ENCODE measurements at places on chromosomes 3 and 15.

DNA sequence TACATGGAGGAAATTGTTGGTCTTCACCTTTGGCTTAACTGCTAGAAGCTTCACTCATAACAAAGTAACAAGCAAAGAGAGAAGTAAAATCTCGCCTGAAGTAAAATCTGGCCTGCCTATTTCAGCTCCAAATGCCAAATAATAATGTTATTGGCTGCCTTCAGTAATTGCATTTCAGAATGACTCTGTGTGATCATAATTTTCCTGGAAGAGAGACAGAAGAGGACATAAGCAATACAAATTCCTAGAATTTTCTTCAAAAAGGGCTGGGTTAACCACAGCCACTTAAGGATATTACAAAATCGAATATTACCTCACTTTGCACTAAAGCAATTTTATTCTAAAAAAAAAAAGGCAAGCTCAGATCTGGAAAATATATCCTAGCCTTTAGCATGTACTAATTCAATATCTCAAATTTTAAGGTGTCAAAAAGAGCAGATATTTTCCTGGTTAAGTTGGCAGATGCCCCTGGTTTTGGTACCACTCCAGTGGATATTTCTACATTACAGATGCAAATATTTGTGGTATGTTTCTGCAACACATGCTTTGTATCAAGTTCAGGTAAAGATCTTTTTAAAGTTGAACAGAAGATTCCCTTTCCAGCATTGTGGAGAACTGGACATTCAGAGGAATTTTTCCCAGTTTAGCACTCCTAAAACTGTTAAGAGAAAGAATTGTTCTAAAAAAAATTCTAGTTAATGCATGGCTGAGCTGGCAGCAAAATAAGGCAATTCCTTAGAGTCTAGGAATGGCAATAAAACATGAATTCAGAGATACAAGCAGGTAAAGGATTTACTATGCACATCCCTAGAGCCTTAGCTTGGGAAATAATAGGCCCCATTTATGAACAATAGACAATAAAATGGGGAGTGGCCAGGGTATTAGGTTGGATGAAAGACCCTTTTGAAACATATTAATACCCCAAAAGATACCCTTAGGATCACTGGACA lies 116.7 kb downstream of the STAC start:
- no peak for DNase-seq

DNA sequence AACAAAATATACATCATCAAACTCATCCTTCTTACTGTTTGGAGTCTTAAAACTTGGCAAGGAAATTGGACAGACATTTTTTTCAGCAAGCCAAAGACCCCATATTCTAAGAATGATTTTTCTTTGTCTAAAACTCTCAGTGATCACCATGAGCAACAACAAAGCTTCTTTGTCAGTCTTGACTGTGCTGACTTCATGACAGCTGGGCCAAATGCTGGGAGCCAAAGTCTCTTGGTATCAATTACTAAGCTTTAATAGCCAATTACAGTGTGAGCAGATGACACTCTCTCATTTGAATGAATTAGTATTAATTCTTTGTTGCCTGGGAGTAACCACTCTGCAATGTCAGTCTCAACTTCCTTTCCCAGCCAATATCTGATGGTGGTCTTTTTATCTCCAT lies 48.1 kb upstream of the GK5 start:
- no peak for DNase-seq

GRCh38 chr3:5630406-5630805 lies 442.9 kb downstream of the EDEM1 start:
- no peak for DNase-seq

DNA sequence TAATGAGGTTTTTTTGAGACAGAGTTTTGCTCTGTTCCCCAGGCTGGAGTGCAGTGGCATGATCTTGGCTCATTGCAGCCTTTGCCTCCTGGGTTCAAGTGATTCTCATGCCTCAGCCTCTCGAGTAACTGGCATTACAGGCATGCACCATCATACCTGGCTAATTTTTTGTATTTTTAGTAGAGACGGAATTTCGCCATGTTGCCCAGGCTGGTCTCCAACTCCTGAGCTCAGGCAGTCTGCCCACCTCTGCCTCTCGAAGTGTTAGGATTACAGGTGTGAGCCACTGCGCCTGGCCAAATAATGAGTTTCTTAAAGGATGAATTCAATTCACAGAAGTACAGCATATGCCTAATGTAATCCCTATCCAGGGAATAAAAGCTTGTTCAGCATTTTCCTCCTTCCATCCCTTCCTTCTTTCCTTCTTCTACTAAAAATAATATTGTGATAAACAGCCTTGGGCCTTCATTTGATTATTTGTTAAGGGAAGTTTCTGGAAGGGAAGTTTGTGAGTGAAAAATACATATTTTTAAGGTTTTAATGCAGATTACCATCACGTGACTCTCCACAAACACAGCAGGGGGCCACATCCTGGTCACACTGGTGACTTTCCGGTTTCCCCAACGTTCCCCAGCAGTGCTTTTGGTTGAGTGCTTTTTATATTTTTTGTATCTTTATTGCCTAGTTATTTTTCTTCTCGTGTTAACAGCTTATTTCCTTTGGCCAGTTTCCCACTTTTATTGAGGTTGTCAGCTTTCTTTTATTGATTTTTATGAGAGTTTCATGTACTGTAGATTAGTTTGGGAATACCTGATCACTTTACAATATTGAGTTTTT lies 116.8 kb downstream of the USP13 start:
- DNase-seq, result no peak

DNA sequence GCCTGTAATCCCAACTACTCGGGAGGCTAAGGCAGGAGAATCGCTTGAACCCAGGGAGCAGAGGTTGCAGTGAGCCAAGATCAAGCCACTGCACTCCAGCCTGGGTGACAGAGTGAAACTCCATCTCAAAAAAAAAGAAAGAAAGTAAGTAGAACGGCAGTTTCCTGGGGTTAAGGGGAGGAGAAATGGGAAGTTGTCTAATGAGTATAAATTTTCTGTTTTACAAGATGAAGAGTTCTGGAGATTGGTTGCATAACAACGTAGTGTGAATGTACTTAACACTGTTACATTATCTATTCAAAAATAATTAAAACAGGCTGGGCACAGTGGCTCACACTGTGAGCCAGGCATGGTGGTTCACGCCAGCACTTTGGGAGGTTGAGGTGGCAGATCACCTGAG lies 45.4 kb downstream of the GRK7 start:
- no peak for DNase-seq

GRCh38 chr15:48145923-48146322 lies 25.1 kb downstream of the SLC24A5 start:
- DNase-seq, result no peak

GRCh38 chr3:40181182-40181581 lies 128.3 kb upstream of the EIF1B start:
- no peak for DNase-seq

GRCh38 chr3:17151598-17152373 lies 267.0 kb downstream of the PLCL2 start:
- peak; percentile 84 for DNase-seq
